Fibroblast of skin of right biceps (primary cell): ENCODE measurements at places on chromosomes 3 and 15.

DNA sequence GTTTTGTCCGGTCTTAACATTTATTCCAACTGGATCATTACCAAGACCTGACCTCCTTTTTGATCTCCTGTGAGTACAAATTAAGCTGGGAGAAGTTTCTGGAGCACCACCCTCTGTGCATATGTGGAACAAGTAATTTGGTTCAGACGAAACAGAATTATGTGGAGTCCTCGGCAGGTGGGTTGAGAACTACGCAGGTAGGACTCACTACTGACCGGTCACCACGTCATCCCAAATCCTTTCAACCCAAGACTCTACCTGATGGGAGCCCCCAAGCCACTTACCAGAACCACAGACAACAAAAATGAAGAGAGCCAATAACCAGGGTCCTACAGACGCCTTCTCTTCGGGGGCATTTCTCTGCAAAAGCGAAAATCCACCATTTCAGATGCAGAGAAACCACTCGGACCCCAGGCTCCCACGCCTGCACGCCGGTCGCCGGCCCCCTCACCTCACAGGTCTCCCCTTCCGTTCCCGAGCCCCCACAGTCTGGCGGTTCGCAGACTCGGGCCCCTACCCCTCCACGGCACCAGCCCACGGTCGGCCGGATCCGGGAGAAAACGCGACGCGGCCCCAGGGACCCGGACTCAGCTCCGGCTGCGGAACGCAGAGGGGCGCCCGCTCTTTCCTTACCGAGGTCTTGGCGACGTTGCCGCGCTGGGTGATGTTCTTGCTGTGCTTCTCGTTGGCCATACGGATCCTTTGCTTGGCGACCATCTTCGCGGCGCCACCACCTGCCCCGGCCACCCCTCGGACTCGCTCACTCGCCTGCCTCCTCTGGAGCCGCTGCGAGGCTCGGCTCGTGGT is 674 bp downstream of the SERP1 start:
- no peak for DNase-seq

DNA sequence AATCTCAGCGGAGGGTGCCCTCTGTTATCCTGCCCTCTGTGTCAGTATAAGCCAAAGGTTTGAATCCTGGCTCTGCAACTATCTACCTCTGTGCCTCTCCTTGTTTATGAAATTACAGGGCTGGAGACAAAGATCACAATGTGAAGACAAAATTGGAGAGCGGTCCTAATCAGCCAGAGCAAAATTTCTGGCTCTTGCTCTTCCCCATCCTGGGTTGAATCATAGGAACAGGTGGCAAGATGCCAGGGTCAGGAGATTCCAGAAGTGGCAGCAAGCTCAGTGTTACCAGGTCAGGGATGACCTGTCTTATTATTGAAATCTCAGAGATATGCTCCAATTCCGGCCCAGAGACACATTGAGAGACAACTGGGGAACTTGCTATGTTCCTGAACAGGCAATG is 2.3 kb upstream of the CCR2 start:
- no peak for DNase-seq

- DNase-seq = no peak
Observed at GRCh38 chr15:88020806-88021205, 235.7 kb downstream of the NTRK3 start.

DNA sequence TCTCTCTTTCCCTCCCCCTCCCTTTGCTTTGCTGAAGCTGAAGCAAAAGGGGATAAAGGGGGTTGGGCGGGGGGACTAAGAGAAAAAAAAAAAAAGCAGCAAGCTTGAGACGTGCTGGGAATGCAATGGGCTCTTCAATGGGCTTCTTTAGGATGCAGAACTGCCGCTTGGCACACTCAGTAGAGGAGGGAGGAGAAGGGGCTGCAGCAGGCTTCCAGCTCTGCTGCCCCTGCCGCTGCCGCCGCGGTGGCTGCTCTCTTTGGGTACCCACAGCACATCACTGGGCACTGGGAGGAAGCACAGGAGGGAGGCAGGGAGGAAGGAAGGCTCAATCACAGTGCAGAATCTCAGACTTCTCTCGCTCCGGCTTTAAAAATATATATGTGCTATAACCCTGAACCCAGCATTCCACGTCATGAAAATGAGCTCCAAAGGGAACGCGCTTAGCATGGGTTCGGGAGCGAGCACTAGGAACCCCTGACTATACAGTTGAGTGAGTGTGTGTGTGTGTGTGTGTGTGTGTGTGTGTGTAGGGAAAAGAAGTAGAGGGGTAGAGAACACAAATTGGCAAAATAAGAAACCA is 3.5 kb downstream of the SLITRK3 start:
- DNase-seq = no peak

DNA sequence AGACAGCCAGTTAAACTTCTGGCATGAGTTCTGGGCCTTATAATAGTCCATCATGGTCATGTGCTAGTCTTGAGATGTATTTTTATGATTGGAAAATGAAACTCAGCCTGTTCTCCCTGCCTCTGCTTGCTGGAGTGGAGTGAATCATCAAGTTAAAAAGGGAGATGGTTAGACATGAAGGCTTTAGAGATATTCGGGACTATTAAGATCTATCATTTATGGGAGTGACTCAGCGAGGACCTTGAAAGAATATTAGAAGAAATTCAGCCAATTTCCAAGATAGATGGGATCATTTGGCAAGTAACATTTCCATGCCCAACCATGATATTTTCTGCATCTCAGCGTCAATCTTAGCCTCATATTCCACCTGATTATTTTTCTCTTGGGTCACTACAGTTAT is 79.8 kb downstream of the AGBL1 start:
- no peak for DNase-seq

DNA sequence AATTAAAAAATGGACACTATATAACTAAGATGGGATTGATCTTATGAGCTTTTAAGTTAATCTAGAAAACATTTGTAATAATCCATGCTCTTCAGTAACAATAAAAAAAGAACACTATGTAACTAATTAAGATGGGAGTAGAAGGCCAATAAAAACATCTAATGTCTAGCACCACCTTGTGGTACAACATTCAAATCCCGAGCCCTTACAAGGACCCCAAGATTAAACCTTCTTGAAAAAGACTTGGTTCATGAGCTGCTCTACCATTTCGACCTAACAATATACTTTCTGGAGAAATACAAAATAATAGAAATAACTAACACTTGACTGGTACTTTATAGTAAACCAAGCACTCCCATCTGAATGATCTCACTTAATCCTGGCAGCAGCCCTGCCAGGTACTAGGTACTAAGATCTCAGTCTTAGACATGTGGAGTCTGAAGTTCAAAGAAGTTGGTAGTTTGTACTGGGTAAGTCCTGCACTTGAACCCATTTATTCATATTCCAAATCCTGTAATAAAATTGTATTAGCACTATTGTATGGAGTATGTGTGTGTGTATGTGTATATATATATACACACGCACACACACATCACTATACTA is 21.8 kb downstream of the METTL6 start:
- DNase-seq = peak; percentile 61

DNA sequence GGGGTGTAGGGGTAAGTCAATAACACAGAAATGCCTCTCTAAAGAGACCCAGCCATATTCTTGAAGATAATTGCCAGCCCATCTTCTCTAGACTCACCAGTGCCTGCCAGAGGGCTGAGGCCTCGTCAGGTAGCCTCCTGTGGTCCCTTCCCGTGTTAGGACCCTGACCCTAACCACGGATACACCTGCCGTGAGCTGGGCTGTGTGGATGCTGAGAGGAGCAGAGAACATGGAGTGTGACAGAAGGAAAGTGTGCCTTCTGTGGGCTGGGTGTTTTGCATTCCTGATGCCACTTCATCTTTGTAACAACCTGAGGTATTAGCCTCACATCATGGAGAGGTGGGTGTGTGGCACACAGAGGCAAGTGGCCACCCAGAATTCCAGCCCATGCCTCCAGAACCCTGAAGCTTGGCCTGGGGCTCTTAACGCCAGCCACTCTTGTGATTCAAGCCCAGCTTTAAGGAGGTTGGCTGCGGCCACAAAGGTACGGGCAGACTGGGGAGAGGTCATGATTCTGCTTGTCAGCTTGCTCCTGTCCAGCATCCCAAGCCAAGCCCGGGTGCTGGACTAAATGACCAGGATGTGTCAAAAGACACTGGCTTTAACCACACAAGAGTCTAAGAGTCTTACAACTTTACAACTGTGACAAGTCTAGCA is 21.1 kb upstream of the ABTB1 start:
- no peak for DNase-seq

DNA sequence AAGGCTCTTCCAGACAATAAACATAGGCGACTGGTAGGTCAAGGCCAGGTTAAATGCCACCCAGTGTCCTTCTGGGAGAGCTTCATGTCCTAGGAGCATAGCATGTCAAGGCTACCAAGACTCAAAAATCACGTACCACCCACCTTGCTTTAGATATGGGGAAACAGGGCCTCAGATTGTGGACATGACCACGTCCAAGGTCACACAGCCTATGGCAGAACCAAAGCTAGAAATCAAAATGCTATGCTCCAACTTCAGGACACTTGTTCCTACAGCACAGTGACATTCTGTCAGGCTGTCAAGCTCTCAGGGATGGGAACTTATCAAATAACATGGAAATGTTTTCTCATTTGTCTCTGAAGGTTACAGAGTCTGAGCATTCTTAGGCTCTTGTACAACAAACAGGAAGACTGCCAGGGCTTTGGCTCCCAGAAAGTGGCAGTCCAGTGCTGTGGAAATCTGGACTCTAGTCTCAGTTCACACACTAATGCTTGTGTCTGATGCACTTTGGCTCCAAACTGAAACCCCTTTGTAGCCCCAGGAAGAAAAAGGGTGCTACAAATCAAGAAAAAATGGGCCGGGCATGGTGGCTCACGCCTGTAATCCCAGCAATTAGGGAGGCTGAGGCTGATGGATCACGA is 170.4 kb upstream of the LPP start:
- no peak for DNase-seq

- peak; percentile 71 for DNase-seq
Observed at GRCh38 chr3:112293368-112294321, at the start of gene SLC9C1. Gene SLC9C1 (minus strand): TSS chr3:112294216. CDS start chr3:112286791, 7,425 bp downstream.

DNA sequence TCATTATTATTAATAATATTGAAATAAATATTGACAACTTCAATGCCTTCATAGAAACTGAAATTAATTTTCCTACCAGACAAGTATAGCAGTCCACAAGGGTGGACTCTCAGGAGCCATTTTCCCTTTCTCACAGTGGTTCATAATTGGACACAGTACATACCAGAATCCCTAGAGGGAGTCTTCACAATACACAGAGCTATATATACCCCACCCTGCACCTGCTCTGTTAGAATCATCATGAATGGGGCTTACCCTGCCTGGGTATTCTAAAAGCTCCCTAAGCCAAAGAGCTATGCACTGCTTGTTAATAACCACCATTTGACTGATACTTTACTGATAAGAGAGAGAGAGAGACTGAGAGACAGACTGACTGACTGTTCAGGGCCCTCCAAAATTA is 134.9 kb downstream of the FEZF2 start:
- DNase-seq = no peak

DNA sequence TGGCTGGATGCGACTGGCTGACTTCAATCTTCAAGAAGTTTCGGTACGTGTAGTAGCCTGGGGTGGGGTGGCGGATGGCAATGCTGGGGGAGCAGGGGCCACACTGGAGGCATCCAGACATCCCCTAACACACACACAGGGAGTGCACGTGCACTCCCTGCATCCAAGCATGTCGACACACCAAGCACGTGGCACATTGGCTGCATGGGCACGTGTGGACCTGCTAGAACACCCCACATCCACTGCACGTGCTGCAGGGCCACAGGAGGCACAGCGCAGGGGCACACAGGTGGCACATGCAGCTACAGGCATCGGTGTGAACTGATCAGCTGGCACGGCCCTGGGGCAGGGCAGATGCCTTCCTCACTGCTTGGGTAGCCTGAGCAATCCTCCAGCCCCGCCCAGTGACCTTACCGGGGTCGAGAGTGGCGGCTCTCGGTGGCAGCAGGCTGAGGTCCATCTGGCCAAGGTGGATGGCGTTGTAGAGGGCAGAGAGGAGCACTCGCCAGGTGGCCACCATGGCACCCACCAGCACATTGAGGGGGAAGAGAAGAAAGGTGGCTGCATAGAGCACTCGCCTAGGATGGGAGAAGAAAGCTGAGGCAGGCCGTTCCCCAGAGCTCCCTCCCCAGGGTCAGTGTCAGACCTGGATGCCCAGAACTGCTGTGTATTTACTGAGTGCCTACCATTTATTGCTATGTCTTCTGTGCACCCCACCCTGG is 7.5 kb downstream of the ISLR start:
- no peak for DNase-seq

DNA sequence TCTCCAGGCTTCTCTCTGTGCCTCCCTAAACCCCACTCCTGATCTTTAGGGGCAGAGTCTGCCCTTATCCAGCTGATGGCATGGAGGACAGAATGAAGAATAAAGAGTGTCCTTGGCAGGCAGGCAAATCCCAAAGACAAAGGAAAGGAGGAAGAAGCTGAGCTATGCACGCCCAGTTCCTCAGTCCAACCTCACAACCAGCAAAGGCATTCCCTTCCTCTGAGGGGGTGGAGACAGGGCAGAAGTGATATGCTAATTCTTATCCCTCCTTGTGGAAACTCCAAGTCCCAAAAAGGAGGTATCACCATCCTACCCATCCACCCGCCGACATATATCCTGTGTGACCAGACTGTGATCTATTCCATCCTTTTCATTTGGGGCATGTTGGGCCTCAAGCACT is 10.5 kb upstream of the CCDC54 start:
- peak; percentile 43 for DNase-seq

GRCh38 chr3:62884096-62884870 is 9.1 kb upstream of the CADPS start:
- no peak for DNase-seq

GRCh38 chr3:46107682-46108081 is 80.4 kb upstream of the XCR1 start:
- DNase-seq = no peak

DNA sequence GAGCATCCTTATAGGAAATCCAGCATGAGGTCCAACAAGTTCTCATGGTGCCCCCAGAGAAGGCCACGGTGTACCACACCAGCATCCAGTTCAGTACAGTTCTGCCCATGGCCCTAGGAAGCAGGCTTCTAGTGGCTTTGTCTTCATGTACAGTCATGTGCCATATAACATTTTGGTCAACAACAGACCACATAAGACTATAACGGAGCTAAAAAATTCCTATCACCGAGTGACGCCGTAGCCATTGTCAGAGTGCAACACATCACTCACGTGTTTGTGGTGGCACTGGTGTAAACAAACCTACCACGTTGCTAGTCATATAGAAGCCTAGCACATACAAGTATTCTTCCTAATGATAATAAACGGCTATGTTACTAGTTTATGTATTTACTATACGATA is 209.0 kb downstream of the ARRDC4 start:
- no peak for DNase-seq

DNA sequence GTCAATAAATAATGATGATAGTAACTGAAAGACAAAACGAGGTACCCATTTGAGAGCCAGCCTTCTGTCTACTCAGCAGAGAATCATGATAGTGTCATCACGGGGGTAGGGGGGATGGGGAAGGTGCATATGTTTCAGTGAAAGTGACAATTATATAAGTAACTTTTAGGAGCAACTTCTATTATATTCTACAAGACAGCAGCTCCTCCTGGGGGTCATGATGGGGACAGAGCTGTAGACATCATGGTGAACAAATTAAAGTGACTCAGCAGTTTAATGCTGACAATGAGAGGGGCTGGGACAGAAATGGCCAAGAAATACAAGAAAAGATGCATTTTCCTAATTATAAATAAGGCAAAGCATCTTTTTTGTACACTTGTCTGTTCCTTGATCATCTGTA is 11.8 kb downstream of the CAPN3 start:
- peak; percentile 47 for DNase-seq

- no peak for DNase-seq
Observed at GRCh38 chr3:129254536-129255230, 5.3 kb downstream of the COPG1 start.

- DNase-seq = no peak
Observed at GRCh38 chr3:22507709-22508108, 695.4 kb upstream of the UBE2E2 start.
